Fibroblast of gingiva (primary cell): ENCODE measurements at places on chromosomes 4 and X.

GRCh38 chrX:50941638-50942037 is 31.1 kb downstream of the BMP15 start:
- no peak for DNase-seq

DNA sequence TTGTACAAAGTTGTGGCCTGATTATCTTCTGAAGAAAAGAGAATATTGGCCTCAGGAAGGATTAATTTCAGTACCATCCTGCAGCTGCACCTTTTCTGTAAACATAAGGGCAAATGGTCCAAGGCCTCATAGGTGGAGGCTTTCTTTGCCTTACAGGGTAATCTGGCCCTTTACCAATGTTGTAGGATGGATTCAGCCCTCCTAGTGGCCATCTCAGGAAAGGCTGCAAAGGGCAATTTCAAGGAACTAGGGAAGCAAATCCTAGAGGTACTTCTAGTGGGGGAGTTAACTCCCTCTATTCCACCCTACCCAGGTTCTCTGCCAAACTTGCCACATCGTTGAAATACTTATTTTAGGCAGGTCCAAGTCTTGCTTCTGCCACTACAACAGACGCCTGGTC is 57.6 kb downstream of the UGT2B11 start:
- DNase-seq = no peak

GRCh38 chrX:55451626-55451989 is 319 bp upstream of the MAGEH1 start:
- DNase-seq = no peak

GRCh38 chr4:51907006-51907669 is 64.2 kb downstream of the DCUN1D4 start:
- DNase-seq = no peak

- no peak for DNase-seq
Observed at GRCh38 chr4:99615170-99615820, 40.7 kb downstream of the MTTP start.

DNA sequence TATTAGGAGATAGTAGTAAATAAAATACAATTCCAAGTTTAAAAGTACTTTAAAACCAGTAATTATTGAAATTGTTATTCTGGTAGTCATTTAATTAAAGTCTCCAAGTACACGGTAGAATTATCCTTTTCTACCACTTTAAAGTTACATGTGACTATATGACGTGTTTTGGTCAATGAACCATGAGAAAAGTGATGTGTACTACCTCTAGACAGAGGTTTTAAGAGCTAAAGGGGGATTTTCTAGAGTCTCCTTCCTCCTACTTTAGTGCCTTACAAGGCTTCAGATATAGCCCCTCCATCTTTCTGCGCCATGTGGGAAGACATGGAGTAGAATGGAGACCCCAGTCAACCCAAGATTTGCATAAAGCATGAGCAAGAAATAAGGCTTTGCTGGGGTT is 2296.6 kb upstream of the AGA start:
- DNase-seq = no peak

DNA sequence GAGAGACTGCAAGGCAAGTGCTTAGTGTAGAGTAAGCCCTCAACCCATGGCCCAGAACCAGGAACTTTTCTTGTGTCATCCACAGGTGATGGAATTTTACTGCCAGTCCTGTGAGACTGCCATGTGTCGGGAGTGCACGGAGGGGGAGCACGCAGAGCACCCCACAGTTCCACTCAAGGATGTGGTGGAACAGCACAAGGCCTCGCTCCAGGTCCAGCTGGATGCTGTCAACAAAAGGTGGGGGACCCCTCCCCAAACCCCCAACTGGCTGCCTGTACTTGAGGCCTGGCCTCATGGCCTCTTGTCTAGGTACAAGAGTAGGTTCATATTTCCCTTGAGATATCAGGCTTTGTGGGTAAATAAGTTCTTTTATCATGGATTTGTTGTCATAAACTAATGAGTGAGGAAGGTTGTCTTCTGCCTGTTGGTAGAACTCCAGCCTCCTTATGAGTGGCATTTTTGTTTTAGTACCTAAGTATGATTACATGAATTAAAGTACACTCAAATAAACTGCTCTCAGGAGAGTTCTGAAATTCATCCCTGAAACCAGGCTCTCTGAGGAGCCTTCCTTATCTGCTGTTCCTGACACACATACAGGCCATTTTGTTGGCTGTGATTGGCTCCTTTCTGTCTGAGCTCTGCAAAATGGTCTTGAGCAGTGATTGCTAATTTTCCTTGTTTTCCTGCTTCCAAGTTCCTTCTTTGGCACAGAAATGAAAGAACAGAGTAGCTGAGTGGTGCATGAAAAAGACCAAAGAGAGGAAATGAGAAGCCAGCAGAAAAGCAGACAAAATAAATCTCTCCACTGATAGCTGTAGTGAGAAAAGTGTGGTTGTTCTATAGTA is 51.4 kb upstream of the MND1 start:
- DNase-seq = no peak

DNA sequence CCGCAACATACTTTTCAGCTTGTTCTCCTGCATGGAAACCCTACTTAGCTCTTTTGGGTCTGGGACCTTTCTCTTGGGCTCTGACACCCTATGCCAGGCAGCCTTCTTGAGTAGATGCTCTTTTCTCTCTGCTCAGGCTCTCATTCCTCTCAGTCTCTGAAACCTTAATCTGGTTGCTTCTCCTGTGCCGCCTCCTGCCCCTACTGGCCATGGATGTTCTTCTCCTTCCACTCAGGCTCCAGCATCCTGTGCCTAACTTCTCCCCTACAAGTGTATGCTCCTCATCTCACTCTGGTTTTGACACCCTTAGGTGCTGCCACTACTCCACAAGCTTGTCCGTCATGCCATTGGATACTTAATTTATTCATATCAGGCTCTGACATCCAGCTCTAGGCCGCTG is 15.2 kb downstream of the BLTP1 start:
- DNase-seq = no peak

DNA sequence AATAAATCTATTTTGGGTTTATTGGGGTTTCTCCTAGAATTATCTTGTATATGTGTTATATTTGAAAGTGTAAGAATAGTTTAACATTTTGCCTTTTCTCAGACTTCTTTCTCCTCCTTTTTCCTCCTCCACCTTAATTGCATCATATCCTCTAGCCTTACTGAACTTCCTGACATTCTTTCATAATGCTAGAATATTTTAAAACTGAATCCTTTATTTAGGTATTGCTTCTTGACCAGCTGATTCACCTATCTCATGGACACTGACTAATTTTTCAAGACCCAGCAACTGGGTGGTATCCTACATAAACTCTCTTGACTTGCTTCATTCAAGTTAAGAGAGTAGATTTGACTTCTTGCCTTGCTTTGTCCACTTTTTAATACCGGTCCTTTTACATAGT is 1508.9 kb downstream of the STIM2 start:
- DNase-seq = no peak

DNA sequence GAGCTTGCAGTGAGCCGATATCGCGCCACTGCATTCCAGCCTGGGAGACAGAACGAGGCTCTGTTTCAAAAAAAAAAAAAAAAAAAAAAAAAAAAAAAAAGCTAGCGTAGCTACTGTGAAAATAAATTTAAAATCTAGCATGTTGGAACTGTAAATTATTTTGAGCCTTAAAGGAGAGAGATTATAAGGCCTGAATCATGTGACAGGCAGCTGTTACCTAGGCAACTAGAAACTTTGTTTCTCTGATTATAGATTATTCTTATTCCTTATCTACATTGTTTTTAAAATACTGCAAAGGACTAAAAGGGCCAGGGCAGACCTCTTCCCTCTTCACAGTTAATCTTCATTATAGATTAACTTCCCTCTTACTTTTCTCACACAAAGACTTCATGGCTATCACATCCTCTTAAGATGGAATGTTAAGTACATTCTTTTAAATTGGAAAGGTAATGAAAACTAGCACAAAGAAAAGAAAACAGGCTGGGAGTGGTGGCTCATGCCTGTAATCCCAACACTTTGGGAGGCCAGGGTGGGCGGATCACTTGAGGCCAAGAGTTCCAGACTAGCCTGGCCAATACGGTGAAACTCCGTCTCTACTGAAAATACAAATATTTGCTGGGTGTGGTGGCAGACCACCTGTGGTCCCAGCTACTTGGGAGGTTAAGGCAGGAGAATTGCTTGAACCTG is 21.1 kb upstream of the PDS5A start:
- DNase-seq = no peak

GRCh38 chrX:109643687-109644086 is 18.7 kb upstream of the KCNE5 start:
- DNase-seq = no peak

DNA sequence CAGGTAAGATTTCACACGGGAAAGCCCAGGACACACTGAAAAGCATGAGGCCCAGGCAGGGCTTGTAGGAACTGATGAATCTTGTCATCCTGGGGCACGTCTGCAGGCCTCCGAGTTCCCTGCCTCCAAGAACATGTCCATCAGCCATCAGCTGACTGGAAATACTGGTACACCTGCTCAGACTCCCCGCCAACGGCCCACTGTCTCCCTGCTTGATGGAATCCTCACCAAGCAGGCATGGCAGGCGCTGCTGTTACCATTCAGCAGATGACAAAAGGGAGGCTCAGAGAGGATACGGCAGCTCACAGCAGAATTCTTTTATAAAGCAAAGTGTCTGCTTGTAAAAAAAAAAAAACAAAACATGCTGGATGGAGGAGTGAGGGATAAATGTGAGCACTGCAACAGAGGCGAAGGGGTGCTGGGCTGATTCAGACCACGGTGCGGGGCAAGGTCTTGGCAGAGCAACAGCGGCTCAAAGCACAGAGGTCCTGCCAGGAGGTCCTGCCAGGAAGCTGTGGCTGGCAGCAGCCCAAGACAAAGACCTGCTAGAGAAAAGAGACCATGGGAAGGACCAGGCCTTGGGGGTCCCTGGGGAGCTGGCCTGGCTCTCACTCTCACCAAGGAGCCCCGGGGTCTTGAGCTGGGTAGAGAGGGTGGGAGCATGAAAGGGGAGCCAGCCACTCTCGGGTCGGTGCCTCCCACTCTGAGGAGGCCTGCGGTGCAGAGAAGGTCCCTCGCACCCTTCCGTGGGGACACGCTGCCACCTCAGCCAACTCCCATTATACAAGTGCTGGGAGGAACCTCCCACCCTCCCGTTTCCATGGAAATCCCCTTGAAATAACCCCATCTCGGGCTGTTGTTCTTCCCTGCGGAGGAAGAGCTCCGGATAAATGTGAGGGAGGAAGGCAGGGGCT is 25.6 kb downstream of the PPP2R2C start:
- no peak for DNase-seq
